Stimulated activated CD4-positive, alpha-beta T cell treated with anti-CD3 and anti-CD28 coated beads, Interleukin-15, amount 100 ng/mL, for 24 hours (primary cell): ENCODE measurements at places on chromosomes 1 and 21.

DNA sequence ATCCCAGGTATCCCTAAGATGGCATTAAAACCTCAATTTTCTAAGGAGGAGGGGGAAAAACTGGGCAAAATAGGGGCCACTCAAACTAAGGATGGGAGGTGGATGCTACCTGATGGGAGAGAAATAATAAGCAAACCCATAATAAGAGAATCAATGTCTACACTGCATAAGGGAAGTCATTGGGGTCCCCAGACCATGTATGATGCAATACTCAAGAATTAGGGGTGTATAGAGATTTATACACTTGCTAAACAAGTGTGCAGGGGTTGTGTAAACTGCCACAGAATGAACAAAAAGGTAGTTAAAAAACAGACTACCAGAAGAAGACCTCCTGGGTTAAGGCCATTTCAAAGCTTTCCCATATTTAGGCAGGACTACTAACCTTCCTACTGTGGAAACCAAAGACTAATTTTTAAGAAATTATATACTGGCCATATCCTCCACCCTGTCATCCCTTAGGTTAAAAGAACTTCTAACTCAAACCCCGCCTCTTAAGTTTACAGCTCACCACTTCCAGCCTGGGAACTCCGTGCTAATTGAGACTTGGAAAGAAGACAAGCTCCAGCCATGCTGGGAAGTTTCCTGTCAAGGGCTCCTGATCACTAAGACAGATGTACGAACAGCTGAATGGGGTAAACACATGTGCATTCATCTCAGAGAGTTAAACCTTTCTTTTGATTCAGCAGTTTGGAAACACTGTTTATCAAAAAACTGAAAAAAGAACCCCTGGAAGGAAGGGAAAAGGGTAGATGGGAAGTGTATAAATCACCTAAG lies 64.4 kb upstream of the TLR5 start:
- DNase-seq: no peak

- no peak for DNase-seq
Measured at GRCh38 chr1:204868340-204868700, 2.3 kb upstream of the NFASC start.

DNA sequence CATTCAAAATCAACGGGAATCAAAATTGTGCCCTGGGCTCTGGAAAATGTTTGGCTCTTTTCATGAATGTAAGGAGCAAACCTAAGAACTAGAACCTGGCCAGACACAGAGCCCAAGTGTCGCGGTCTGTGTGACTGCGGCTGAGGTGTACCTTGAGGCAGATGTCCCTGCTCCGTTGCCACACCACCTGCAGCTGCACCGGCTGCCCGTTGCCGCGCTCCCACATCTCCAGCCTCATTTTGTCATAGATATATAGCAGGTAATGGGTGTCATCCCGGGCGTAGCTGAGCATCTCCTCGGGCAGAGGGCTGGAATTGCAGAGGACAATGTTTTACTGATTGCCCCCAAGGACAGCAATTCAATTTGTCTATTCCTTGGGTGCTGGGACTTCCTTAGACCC lies 18.7 kb downstream of the EXOSC10 start:
- no peak for DNase-seq

- peak; percentile 88 for DNase-seq
Measured at GRCh38 chr1:109113590-109114341, at the start of gene ELAPOR1. ELAPOR1 (plus strand) TSS chr1:109114115; CDS start chr1:109114184, 69 bp downstream.

GRCh38 chr1:35706846-35707600 lies 11.7 kb downstream of the C1orf216 start:
- peak; percentile 29 for DNase-seq

- DNase-seq: no peak
Measured at GRCh38 chr1:178500091-178500770, 3.5 kb upstream of the CLEC20A start.

DNA sequence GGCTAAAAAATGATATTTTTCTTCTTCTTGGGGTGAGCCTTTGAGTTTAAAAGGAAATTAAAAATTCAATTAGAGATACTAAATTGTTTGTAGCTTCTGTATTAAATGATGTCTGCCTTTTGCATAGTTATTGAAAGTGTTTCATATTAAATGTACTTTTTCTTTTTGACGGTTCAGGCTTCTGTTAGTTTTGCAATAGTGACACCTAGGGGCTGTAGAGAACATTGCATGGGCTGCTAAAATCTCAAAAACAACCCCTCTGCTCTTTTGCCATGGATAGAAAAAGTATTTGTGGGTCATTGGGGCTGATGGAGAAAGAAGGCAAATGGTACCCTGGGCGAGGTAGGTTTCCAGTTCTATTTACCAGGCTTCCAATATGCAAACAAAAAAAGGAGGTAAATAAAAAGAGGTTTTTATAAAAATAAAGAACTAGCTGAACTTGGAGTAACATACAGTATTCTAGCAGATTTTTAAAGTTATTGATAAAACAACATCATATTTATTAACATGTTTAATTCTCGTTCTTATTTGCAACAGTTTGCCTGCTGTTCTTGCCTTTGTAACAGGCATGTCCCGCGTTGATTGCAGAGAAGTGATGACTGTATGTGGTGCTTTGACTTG lies 115.4 kb upstream of the HOOK1 start:
- peak; percentile 4 for DNase-seq

DNA sequence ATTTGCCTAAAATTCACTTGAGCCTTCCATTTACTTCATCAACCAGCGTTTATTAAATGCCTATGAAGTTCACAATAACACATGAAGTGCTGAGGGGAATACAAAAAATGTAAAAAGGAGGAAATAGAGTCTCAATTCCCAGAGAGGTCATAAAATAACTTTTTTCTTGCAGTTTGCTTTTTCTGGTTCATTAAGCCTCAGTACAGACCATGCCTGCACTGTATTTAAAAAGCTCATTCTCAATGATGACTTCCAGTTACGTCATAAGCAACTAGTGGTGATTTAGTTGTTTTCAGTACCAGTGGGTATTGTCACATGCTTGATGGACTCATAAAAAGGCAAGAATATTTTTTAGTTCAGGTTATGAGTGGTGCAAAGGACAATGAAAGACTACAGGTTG lies 160.1 kb upstream of the UBE2U start:
- DNase-seq: no peak

GRCh38 chr1:159959451-159959850 lies 5.4 kb upstream of the SLAMF9 start:
- DNase-seq: no peak

DNA sequence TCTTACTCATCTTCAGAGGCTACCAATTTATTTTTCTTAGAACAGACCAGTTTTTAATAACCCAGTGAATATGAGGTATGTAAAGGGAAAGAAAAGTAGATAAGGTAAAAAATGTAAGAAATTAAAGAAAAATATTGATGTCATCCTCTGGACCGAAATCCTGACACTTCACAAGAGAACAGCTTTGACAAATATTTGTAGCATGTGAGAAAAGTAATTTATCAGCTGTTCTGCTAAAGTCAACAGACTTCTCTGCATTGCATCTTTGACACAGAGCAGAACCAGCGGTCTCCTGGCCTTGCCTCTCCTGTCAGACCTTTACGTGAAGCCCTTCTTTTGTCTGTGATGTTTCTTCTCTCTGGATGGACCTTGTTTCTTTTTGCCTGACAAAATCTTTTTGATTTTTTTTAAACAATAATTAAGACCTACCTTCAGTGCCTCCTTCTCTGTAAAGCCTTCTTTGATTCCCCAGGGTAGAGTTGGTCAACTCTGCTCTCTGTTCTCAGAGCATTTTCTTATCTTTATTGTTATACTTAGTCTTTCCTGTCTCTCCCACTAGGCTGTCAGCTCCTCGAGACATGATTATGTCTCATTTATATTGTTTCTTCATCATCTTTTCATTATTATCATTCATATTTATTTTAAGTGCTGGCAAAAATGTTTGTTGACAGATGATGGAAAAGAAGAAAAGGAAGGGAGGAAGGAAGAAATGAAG lies 35.4 kb downstream of the RGS4 start:
- no peak for DNase-seq

DNA sequence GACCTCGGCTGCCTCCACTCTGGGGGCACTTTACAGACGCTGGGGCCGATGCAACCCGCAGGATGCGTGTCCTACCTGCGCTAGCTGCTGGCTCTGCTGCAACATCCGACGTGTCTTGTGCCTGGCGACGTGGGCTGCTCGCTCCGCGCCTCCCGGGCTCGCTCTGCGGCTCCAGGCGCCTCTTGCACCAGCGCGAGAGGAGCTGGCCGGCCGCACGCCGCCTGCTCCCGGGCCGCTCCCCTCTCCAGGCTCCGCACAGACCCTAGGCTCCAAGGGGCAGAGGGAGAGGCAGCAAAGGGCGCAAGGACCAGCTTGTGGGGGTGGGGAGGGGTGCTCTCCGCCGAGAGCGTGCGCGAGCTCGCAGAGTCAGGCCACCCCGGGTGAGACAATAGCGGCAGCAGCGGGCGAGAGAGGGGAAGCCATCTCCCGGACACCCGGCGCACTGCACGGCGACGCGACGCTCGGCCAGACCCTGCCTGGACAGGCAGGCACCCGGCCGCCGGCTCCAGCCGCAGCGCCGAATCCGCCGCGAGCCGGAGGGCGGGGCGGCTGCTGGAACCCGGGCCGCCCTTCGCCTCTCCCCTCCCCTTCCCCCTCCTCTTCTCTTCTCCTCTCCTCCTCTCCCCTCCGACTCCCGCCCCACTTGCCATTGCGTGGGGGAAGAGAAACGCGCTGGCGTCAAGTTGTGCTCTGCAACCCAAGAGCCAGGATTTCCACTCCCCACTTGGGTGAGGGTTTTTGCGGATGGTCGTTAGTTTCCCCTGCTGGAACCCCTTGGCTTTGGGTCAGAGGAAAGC lies at the start of gene PIK3C2B:
Gene PIK3C2B, minus strand, starts transcription at position 525 of the 797 bp plus-strand sequence. CDS start 25,003 bp downstream, outside the sequence.
- peak; percentile 85 for DNase-seq

- no peak for DNase-seq
Measured at GRCh38 chr1:8583031-8583430, 234.4 kb downstream of the RERE start.

DNA sequence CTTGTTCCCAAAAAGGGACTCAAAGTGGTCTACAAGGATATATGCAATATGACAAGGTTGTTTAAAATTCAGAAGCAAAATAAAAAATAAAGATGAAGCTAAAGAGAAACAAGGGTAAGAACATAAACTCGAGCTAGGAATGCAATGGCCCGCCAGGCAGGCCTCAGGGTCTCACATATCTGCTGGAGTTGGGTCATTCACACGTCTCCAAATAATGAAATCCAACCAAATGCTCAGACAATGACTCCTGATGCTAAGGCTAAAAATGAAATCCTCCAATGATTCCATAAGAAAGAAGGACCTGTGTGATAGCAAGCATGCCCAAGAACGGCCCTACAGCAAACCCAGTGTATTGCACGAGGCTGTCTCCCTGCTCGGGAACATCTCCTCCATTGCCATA lies 153.3 kb upstream of the ETS2 start:
- no peak for DNase-seq

DNA sequence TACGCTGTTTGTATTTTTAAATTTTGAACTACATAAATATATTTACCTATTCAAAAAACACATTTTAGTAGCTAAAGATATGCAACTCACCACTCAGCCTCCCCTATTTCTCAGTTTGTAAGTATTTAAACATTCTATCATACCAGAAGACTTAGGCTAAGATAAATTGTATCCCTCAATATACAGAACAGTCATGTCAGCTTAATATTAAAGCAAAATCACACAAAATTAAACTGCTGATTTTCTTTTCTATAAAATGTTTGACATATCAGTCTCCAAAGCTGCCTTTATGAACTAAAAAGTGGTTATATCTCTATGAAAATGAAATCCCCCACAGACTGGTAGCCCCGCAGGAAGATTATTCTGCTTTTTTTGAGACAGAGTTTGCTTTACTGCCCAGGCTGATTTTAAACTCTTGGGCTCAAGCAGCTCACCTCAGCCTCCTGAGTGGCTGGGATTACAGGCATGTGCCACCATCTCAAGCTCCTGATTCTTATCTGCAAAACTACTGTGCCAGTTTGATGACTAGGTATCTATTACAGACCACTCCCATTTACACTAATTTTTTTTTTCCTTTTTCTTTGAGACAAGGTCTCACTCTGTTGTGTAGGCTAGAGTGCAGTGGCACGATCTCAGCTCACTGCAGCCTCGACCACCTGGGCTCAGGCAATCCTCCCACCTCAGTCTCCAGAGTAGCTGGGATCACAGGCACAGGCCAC lies 37.6 kb downstream of the NRDC start:
- no peak for DNase-seq

- no peak for DNase-seq
Measured at GRCh38 chr1:107657356-107657755, 307.6 kb downstream of the VAV3 start.

DNA sequence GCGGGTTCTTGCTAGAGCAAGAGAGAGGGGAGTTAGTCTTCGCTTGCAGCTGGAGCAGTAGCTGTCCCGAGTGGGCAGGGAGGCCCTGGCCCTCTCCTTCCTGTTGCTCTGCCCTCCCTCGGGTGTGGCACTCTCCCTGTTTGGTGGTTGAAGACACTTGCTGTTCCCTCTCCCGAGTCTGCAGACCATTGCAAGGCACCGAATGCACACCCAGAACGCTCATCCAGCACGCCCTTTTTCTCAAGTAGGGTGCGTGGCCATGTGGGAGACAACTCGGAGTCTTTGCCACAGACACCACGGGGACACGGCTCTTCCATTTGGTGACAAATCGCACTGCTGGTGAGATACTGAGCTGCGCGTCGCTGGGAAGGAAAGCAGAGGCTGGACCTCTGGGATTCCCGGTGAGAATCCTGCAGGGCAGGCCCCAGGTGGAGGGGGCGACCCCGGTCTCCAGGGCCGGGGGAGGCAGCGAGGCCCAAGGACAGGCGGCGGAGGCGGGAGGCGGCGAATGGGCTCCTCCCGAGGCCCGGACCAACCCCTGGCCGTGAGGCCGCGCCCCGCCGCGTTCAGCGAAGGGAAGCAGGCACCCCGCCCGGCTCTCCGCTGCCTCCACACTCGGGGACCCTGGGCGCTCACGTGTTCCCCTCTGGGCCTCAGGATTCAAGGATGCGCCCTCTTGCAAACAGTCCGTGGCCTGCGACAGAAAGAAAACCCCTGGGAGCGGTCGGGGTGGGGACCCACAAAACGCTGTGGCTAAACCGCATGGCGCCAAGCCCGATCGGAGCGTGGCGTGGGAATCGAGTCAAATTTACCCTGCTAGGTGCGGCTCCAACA lies 10.4 kb upstream of the TMEM200B start:
- no peak for DNase-seq

GRCh38 chr1:175470078-175470477 lies 273.3 kb downstream of the TNR start:
- DNase-seq: no peak

DNA sequence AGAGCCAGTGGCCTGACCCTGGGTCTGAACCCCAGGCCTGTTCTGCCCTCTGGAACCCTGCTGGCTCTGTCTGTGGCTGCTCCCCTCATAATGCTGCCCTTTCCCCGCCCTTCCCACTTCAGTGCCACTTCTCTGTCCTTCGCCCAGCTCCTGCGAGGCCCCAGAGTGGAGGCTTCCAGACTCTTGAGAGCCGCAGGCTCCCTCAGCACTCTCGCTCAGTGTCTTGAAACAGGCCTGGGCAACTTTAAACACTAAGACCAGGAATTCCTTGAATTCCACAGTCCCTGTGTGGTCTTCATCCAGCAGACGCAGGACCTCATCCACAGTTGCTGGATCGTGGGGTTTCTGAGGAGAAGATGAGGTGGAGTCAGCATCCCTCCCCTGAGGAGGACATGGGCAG lies 3.5 kb downstream of the CRNN start:
- DNase-seq: no peak

- DNase-seq: no peak
Measured at GRCh38 chr1:75600781-75601180, 10.1 kb downstream of the SLC44A5 start.
